Subcutaneous adipose tissue (tissue), 4 donors: ENCODE measurements at places on chromosomes 5 and 9. TPM values are rescaled to one million over a fixed set of nuclear protein-coding genes. Genes with fewer than 3 reads are reported as not detected.

The LOX gene
- 161 TPM for total RNA-seq

The PITX1 gene
- total RNA-seq = not detected

The GPX3 gene
- 6,661 TPM for total RNA-seq

The CTNNAL1 gene
- 24.5 TPM for total RNA-seq

The ABCA2 gene
- total RNA-seq = 20.2 TPM

The GADD45G gene
- 13.9 TPM for total RNA-seq

The APBA1 gene
- total RNA-seq = 5.5 TPM

The PCDHAC2 gene
- total RNA-seq = 0.68 TPM

The SPATA9 gene
- not detected for total RNA-seq
